ENCODE measurements at places on chromosomes 4 and X.

DNA sequence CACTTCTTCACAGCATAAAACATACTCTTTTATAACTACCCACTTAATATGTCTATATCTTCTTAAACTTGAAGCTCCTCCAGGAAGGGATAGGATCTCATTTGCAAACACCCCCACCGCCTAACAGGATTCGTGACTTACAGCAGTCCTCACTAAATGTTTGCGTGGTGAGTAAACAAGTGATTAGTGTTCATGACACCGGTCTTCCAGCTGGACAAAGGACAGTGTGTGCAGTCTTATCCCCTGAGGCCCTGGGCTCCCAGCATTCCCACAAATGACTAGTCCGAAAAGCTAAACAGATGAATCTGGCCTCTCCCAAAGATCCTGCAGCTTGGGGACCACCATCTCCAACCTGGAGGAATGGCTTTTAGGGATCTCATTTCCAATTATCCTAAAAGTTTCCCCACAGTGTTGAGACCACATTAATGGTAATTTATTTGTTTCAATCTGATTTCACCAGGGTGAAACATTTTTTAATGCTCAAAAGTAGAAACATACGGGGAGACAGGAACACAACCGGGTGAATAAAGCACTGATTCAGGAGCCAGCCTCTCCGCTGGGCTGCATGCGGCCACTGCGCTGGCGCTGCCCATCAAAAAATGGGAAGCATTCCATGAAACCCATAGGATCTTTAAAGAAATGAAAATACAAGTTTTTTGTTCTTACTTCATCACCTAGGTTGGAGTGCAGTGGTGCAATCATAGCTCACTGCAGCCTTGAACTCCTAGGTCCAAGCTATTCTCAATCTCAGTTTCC lies 69.2 kb downstream of the HADH start:
- DNase-seq: no peak

GRCh38 chr4:89514811-89515210 lies 207.2 kb upstream of the GPRIN3 start:
- DNase-seq: no peak

GRCh38 chr4:28269426-28269825 lies 1408.8 kb downstream of the STIM2 start:
- DNase-seq: no peak

- no peak for DNase-seq
Measured at GRCh38 chrX:15814771-15815365, 24.6 kb downstream of the ZRSR2 start.

GRCh38 chr4:184189966-184190365 lies 27.7 kb downstream of the ENPP6 start:
- no peak for DNase-seq

DNA sequence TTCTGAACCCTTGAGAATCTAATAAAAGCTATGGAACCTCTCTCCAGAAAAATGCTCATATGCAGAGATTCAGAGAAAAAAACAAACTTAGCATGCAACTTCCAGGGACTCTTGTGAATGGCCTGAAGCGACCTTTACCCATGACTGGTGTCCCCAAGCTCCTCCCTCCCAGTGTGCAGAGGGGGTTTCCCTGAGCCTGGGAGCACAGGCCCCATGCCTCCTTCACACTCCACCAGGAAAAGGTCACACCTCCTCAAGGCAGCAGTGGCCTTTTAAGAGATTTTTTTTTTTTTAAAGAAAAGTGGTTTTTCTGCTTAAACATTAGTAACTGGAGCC lies 13.3 kb upstream of the UBA6 start:
- no peak for DNase-seq

GRCh38 chr4:106670976-106671375 lies 302.4 kb upstream of the GIMD1 start:
- DNase-seq: no peak

GRCh38 chrX:11944501-11944900 lies 186.5 kb downstream of the MSL3 start:
- DNase-seq: no peak

DNA sequence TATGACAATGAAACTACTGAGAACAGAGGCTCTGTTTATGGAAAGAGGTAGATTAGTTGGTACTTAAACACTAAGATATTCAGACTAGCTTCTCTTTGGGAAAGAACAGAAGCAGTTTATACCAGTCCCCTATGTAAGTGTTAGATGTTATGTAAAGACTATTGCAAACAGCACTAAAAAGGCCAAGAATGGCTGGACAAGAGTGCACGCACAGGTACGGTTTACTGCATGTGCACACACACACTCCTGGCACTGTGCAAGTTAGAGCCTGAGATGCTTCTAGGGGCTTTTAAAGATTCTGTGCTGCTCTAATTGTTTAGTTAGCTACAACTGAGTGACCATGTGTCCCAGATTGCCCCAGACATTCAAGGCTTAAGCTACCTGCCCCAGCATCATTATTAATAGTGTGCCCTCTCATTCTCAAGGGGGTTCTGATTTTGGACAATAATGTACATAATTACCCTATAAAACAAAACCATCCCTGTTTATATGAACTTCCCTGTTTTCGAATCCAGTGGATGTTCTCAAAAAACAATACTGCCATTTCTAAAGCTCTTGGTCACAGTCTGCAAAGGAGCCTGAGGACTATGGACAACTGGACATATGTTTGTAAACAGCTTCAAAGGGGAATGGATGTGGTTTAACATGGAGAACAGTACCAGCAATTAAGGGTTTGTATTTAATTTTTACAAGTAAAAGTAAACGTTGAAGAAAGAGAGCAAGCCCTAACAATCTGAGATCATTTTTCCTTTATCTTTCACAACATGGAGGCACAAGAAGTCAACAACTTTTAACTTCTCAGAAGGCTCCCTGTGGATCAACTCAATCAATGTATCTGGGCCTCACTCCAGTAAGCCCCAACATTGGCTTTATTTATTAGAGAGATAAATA lies 2.0 kb downstream of the SETD7 start:
- no peak for DNase-seq

DNA sequence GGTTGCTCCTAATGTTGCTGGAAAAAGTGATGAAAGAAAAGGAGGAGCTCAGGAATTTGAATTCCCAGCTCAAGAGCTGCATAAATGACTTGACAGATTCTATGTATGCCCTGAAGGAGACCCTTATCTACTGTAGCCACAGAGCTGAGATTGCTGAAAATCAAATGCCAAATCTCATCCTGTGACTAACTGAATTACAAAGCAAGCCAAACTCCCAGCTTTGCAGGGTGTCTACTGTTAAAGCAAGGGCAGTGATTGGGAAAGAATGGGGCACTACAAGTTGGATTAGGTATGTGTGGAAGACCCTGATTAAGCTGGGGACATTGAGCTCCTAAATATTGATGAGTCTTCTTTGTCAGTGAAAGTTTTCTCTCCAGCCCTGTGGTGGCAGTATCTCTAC lies 20.8 kb upstream of the SMIM9 start:
- DNase-seq: no peak

GRCh38 chr4:39042366-39042765 lies 10.2 kb upstream of the TMEM156 start:
- no peak for DNase-seq

- DNase-seq: peak; percentile 0
Measured at GRCh38 chrX:133921764-133922389, 63.5 kb downstream of the GPC3 start.

GRCh38 chr4:89287945-89288344 lies 19.7 kb downstream of the GPRIN3 start:
- no peak for DNase-seq

- no peak for DNase-seq
Measured at GRCh38 chr4:156335721-156336120, 382.1 kb upstream of the CTSO start.

DNA sequence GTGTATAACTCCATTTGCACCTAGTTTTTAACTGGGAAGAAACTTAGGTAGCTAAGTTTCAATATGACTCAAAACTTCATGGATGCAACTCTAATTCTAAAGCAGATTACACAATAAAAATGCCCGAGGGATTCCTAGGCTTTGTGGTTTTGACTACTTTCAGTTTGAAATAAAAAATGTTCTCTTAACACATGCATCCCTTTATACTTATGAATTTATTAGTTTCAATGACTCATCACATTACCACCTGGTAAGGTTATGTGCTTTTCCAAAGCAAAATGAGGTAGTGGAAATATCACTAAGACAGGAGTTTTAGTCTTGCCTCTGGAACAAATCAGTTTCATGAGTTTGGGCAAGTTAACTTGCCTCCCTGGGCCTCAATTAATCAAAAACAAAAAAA lies 125.5 kb downstream of the OPHN1 start:
- DNase-seq: no peak

DNA sequence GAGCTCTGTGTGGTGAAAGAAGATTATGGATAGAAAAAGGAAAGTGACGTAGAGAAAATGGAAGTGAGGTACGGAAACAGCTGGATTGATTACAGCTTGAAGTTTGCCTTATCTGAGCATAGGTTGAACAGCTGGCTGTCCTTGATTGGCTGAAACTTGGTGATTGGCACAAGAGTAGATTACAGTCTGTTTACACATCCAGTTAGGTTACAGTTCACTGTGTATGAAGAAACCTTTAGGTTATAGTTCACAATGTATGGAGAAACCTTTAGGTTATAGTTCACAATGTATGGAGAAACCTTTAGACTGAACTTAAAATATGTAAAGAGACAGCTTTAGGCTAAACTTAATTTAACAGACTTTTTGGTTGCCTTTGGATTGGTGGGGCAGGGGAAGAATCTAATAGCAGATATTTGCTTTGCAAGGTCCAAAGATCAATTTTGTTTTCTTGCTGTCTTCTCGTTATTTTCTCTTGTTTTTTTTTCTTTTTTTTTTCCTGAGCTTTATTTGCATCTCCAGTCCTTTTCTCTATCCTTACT lies 15.6 kb upstream of the ART3 start:
- DNase-seq: no peak

DNA sequence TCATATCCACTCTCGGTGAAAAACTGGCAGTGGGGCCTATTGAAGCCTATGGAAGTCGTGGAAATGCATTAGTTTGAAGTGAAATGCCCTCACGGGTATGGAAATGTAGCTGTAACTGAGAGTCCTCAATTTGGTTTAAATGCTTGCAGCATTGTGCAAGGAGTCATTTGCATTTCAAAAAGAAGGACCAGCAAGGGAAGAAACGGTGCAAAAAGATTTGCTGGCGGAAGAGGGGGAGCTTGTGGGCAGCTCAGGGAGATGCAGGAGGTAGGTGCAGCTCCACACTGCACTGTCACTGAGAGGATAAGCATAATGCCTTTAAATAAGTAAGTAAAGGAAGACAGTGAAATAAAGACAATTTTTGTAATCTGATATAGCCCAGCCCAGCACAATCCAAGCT lies 400.4 kb upstream of the DIPK2B start:
- DNase-seq: no peak

DNA sequence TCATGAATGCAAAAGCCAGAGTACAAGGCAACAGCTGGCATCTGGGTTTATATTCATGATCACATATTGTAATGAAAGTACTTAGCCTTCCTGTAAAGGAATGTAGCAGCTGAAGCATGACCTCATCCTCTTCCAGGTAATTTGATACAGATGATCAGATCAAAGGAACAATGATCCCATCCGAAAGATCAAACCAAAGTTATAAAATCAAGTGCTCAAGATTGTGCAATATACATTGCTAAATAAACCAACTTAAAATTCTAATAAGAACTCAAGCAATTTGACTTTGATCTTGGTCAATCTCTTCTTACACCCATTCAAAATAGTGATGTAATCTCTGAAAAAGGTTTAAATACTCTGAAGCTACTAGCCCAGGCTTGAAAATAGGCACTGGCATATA lies 113.1 kb upstream of the INPP4B start:
- no peak for DNase-seq

DNA sequence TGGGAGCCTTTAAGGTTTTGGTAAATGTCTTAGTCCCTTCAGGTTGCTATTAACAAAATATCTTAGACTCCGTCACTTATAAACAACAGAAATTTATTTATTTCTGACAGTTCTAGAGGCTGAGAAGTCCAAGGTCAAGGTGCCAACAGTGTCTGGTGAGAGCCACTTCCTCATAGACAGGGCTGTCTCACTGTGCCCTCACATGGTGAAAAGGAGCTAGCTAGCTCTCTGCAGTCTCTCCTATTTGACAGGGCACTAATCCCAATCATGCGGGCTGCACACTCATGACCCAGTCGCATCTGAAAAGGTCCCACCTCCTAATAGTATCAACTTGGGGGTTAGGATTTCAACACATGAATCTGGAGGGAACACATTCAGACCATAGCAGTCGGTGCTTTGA lies 63.4 kb upstream of the KLF3 start:
- DNase-seq: no peak

DNA sequence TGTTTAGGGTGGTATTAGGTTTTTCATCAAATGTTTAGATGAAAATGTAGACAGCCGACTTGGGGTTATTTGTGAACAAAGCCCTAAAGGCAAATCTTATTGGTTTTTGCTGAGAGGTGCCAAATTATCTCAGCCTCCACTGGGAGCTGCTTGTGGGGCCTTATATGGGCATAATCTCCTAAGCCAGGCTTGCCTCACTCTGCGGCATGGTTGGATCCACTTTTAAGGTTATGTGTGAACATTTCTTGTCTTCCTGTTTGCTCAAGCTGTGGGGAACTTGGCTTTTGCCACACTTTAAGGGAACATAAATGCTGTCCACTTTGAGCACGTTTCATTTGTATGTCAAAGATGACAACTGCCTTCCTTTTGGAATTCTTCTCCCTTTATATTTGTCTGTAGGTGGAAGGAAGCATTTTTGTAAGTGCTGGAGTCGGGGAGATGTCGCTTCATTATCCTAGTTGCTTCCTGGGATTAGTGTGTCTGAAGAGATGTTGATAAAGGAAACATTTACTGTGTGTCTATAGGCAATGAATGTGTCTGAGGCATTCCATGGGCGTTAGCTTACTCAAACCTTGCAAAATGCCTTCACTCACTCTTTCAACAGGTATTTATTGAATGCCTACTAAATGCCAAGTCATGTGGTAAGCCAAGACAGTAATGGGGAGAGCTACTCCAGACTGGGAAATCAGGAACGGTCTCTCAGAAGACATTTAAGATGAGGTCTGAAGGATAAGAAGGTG lies 78.3 kb downstream of the SLC9A6 start:
- no peak for DNase-seq

GRCh38 chrX:67727576-67727975 lies 183.8 kb downstream of the AR start:
- DNase-seq: no peak

- no peak for DNase-seq
Measured at GRCh38 chr4:86122404-86122803, 237.4 kb downstream of the MAPK10 start.

DNA sequence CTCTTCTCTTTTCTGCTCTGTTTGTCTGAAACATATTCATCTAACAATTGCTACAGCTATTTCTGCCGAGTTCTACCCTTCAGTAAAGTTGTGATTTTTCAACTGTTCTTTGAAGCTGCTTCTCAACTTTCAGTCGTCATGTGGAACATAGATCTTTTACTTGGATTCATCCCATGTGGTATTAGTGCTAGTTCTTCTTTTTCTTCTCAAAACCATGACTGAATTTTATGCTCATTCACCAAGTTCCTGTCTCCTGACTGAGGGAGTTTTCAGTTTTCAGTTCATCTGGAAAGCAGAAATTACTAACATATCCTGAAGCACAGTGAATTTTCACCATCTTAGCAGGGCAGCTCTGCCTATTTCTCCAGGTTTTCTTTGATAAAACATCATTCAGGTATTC lies 12.1 kb downstream of the ACSL4 start:
- no peak for DNase-seq
